ENCODE measurements at places on chromosomes 12 and 14. TPM values are rescaled to one million over a fixed set of nuclear protein-coding genes. Genes with fewer than 3 reads are reported as not detected.

- DNase-seq, result no peak
Observed at GRCh38 chr14:101598571-101599233, 37.4 kb downstream of the DIO3 start.

GRCh38 chr12:15770021-15770420 is 19.2 kb downstream of the EPS8 start:
- DNase-seq, result no peak

DNA sequence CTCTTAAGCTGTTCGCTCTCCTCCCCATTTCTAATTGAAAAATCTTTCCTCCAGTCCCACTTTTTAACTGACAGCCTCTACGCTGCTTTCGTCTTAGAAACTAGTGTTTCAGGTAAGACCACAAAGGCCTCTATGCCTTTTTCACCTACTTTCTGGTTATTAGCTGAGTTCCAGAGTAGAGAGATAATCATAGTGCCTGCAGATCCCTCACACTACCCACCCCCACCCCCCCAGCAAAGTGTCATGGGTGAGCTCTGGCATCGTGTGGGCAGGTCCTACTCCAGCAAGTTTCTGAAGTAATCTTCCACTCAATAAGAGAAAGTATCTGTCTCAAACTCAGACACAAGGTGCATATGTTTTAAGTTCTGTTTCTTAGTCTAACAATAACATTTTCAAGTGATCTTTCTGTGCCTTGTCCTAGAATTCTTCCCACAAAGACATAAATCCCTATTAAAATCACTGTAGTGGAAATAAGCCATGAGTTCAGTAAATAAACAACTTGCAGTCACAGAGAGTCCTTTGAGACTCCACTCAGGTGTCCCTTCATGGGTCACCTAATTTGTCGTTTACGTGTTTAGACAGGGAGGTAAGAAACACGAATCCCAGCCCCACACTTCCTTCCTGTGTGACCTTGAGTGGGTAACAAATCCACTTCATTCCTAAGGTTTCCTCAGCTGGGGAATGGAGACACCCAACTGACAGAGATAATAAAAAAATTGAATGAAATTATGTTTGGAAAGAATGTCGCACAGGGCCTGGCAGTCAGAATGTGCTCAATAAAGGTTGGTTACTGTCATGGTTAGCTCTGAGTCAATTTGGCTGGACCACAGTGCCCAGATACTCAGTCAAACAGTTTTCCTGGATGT is 228.9 kb upstream of the CAND1 start:
- DNase-seq, result no peak

- no peak for DNase-seq
Observed at GRCh38 chr12:46516933-46517578, 144.5 kb upstream of the SLC38A2 start.

SLC2A14 gene
- total RNA-seq, result not detected

CLEC2B gene
- 0.89 TPM for total RNA-seq

- DNase-seq, result no peak
Observed at GRCh38 chr14:84068288-84068687, 1461.7 kb upstream of the FLRT2 start.

DNA sequence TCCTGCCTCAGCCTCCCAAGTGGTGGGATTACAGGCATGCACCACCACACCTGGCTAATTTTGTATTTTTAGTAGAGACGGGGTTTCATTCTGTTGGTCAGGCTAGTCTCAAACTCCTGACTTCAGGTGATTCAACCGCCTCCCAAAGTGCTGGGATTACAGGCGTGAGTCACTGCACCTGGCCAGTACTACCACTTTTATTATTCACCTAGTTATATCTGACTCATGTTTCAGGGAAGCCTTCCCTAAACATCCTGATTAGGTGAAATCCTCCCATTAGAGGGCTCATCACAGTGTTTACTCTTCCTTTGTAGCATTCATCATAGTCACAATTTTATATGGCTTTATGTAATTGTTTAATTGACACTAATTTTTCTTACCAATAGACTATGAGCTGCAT is 295.3 kb upstream of the SOX5 start:
- no peak for DNase-seq

DNA sequence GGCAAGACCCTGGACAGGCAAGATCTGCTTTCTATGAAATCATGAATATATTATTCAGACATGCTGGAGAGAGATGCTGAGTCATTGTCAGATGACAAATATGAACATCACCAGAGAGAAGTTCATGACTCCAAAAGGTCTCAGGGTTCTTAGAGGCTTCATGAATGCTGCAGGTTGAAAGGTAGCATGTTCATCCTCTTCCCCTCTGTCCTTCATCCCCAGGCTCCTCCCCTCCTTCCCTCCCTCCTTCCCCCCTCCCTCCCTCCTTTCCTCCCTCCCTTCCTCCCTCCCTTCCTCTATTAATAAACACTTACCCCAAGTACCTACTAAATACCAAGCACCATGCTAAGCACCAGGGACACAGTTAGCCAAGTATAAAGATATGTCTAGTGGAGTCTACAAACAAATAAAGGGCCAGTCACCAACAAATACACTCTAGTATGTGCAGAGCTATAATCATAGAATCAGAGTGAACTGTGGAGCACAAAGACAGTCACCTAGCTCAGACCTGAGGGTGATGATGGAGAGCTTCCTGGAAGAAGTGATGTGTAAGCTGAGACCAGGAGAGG is 46.2 kb downstream of the RPH3A start:
- DNase-seq, result no peak

TC2N gene
- total RNA-seq, result 140 TPM

- peak; percentile 39 for DNase-seq
Observed at GRCh38 chr14:73814153-73814552, 37.5 kb upstream of the PTGR2 start.

GRCh38 chr12:46526233-46526632 is 153.7 kb upstream of the SLC38A2 start:
- no peak for DNase-seq

GRCh38 chr12:103751171-103751570 is 89.9 kb downstream of the NT5DC3 start:
- DNase-seq, result no peak

- DNase-seq, result no peak
Observed at GRCh38 chr12:106299202-106299774, 3.2 kb upstream of the TCP11L2 start.

DNA sequence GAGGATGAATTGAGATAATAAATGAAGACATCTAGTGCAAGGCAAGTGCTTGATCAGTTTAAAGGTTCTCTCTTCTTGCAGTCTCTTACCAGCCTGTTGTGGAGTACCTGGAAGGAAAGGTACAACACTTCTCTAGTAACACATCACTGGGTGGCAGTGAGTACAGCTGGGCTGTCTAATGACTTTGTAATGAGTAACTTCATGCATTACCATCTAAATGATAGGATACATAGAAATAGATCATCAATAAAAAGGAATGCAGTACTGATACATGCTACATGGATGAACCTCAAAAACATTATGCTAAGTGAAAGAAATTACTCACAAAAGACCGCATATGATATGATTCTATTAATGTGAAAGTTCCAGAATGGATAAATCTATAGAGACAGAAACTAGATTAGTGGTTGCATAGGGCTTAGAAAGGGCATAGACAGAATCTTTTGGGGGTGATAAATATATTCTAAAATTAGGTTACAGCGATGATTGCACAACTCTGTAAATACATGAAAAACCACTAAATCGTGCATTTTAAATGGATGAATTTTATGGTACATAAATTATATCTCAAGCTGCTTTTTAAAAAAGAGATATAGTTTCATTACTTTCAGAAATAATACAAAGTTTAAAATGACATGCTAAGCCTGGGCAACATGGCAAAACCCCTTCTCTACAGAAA is 224.4 kb downstream of the CHST11 start:
- DNase-seq, result no peak

FAIM2 gene
- 1.2 TPM for total RNA-seq

DNA sequence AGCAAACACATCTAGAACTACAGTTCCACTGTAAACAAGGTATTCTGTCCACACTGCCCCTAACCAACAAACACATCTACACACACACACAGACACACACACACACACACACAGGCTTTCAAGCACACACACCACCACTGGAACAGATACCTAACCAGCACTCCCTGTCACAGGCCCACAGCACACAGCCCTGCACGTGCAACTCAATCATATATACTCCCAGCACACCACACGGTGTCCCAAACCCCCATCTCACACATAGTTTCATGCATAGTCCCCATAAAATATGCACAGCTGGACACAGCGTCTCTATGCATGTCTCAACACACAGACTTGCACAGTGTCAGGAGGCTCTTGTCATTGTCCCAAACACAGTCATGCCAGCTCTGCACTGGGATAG is 27.6 kb downstream of the KRT8 start:
- peak; percentile 8 for DNase-seq

DNA sequence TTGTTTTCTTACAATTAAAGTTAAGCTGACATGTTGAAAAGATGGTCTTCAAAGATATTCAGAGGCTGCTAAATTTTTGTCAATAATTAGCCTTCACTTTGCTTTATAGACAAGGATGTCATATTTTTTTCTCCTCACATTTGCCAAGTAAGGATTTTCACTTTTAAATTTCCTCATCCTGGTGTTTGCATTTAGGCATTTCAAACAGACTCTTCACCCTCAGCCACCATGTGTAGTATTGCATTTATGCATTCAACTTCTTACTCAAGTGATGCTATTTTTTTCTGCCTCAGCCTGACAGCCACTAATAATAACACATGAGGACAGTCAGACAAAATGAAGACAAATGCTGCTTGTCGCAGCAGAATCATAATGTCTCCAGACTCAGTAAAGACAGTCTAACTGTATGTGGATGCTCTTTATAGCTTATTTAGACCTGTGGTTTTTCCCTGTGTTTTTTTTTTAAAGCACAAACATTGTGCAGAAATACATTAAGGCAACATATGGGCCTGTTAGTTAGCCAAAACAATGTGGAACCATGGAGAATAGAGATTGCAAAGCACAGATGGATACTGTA is 481.5 kb downstream of the NPAS3 start:
- DNase-seq, result no peak

PRB2 gene
- not detected for total RNA-seq

DNA sequence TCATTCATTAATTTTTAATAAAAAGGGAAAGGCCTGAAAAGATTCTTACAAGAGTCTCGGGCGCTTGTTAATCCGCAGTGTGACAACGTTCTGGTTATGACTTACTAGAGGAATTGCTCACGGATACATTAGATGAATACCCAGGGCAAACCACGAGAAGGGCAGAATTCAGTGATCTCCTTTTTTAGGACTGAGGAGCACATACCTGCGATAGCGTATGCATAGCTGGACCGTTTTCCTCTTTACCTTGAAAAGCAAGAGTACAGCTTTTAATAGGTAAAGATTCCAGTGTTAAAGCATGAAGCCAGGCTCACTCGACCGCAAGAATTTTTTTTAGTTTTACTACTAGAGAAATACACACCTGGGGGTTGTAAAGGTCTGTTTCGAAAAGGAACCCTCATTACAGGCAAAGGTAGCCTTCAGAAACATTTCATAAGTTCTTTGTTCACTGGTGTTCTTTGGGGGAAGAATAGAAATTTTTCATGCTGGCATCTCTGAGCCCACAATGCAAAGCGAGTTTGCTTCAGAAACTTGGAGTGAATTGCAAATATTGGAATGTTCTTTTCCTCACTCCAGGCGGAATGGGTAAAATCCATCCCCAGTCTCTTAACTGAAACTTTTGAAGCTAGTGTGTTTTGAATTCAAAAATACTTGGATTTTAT is 953 bp downstream of the MAPK1IP1L start:
- peak; percentile 55 for DNase-seq

All from stomach (tissue), 19 donors.